ENCODE measurements at places on chromosomes 3 and 15.
A peak's percentile ranks its signal among the peaks of the same experiment; 100 is the strongest.

DNA sequence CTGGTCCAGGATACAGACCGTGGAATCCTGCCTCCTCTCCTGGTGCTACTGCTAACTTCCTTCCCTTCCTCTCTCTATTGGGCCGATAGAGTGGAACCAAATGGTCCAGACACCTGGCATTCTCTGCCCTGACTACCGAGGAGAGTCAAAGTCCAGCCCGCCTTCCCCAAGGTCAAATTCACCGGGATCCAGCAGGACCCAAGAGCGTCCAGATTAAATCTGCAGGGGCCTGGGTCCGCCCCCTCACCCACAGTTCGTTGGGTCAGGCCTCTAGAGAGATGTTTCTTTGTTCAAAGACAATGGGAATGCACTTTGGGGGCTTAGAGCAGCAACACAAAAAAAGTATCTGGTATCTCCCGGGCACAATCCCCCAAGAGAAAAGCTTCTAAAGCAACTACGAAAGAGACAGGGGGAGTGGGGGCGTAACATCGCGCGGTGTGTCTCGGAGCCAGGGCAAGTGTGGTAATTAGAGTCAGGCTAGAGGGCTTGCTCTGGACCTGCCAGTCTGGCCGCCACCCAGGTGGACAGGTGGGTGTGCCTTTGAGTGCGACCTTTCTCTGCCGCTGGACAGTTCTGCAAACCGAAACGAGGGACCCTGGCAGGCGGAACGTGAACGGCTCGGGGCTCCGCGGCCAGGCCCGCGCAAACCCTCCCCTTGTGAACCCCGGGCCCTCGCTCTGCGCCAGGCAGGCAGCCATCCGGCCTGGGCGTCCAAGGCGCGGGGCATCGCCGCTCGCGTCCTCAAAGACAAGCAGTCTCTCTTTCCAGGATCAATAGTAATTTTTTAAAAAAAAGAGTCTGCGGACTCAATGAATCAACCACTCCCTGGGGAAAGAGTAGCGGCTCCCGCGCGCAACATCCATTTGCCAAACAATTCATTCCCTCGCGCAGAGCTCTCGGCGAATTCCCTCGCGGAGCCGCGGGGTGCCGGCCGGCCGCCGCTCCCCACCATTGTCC lies 806 bp downstream of the KLHL25 start:
- no peak for DNase-seq

GRCh38 chr3:40172560-40172959 lies 136.9 kb upstream of the EIF1B start:
- DNase-seq: no peak

- no peak for DNase-seq
Measured at GRCh38 chr3:103170651-103171050, 735.8 kb downstream of the ZPLD1 start.

DNA sequence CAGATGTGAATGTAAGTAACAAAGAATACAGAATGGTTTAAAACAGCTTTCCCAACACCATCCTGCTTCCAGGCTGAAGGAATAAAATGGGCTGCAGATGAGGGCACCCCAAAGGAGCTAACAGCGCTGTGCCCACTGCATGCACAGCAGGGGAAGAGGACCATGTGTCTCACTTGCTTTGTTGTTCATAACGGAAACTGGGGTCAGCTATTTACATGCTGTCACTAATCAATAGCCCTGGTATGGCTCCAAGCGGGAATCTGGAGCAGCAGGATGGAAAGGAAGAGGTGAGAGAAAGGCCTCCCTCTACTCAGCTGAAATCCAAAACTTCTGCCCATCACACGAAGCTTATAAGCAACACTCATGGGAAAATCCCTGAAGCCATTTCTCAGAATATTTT lies 67.4 kb downstream of the TBC1D2B start:
- no peak for DNase-seq

DNA sequence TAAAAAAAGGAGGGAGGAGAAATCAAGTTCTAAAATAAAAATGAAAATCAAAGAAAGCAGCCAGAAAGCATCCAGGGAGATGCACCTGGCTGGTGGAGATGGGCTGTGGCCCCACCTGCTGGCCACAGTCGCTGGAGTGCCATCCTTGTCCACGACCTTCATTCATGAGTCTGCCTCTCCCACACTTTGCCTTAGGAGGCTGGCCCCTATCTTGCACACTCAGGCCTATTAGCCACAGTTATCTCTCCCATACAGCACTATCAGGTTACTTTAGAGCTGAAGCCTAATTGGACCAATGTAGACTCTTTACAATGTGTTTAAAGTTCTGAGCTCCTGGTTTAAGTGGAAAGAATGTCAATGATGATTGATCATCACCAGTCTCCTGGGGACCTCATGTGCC lies 392.0 kb upstream of the RORA start:
- DNase-seq: peak; percentile 33

DNA sequence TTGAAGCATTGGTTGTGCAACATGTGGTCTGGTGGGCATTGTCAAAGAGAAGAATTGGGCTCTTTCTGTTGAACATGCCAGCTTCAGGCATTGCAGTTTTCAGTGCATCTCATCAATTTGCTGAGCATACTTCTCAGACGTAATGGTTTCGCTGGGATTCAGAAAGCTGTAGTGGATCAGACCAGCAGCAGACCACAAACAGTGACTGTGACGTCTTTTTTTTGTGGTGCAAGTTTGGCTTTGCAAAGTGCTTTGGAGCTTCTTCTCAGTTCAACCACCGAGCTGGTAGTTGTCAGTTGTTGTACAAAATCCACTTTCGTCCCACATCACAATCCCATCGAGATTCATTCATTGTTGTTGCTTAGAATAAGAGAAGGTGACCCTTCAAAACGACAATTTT lies 84.5 kb downstream of the NPAP1 start:
- DNase-seq: no peak

DNA sequence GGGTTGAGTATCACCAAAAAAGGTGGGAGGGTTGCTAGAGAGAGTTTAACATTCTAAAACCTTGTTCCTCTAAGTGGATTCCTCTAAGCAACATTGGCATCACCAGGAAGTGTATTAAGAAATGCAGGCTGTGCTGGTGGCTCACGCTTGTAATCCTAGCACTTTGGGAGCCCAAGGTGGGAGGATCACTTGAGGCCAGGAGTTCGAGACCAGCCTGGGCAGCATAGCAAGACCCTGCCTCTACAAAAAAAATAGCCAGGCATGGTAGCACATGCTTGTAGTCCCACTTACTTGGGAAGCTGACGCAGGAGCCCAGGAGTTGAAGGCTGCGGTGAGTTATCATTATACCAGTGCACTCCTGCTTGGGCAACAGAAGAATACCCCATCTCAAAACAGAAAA lies 4.6 kb downstream of the MYNN start:
- no peak for DNase-seq

- DNase-seq: no peak
Measured at GRCh38 chr15:90774731-90775514, 57.8 kb downstream of the BLM start.

- no peak for DNase-seq
Measured at GRCh38 chr3:23809840-23810342, 4.1 kb downstream of the UBE2E1 start.

GRCh38 chr15:98647774-98648653 lies at the start of gene IGF1R:
Gene IGF1R, plus strand, starts transcription at chr15:98648539. Its CDS starts 1,043 bp downstream, at chr15:98649582.
- DNase-seq: peak; percentile 71

DNA sequence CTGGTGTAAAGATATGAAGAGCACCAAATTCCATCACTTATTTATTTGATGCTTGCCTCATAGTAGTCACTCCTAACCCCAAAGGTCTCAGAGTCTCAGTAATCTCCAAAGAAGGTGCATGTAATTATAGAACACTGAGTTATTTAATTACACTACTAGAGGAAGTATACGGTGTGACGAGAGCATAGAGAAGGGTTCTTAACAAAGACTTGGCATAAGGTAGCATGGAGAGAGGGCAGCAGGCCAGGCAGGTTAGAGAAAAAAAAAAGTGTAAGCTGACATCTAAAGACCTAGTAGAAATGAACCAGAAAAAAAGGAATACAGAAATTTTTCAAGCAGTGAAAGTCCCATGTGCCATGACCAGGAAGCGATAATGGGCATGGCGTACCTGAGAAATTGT lies 213.3 kb upstream of the TGFBR2 start:
- DNase-seq: no peak

- DNase-seq: no peak
Measured at GRCh38 chr15:54064365-54064764, 86.1 kb downstream of the UNC13C start.

DNA sequence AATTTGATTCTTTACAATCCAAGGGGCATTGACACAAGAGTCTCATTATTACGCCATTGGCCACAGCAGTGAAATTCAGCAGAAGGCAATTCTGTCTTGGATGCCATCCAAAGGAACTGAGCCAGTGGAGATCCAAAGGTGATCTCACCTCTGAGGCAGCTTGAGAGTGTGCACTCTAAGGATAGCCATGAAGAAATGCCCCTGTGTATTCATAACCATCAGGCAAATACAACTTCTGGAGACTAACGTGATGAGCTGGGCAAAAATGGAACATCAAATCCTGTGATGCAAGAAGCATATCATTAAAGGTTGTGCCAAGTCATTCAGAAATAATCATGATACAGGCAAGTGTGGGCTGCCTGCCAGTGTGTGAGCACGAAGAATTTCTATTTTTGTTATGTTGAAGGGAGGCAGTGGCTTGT lies 41.4 kb downstream of the ROBO2 start:
- peak; percentile 56 for DNase-seq

GRCh38 chr15:80588801-80589200 lies 106.3 kb upstream of the ABHD17C start:
- no peak for DNase-seq

- no peak for DNase-seq
Measured at GRCh38 chr3:65576228-65576627, 462.5 kb downstream of the MAGI1 start.

DNA sequence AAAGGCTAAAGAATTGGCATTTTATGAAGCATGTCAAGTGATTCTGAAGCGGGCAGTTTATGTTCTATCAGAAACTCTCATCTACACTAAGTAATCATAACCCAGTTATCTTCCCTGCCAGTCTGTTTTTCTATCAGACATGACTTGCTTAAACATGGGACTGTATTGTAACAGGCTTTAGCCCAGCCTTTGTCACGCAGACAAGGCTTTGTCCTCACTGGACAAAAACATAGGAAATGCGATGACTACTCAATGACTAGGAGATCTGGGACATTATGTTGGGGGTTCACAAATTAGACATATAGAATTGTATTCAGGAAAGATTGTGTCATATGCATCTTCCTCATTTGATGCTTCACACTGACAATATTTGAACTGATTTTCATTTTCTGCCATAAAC lies 115.5 kb downstream of the GADL1 start:
- no peak for DNase-seq

GRCh38 chr3:134762016-134762415 lies 33.0 kb upstream of the EPHB1 start:
- no peak for DNase-seq

GRCh38 chr3:42381551-42382082 lies 28.8 kb downstream of the LYZL4 start:
- DNase-seq: no peak

DNA sequence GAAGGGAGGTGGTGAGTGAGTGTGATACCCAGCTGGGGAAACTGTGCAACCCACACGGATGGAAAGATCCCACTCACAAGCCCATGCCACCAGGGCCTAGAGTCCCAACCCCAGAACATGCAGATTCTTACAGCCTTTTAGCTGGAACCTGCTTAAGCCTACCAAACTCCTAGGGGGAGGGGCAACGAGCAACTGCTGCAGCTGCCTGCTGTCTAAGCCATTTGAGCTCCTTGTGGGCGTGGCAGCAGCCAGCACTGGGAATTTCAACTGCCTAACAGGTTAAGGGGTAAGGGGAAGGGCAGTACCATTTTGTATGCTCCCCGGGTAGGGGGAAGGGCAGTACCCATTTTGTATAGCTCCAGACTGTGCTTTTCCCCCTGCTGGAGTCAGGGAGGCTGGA lies 673.2 kb upstream of the BCHE start:
- no peak for DNase-seq

DNA sequence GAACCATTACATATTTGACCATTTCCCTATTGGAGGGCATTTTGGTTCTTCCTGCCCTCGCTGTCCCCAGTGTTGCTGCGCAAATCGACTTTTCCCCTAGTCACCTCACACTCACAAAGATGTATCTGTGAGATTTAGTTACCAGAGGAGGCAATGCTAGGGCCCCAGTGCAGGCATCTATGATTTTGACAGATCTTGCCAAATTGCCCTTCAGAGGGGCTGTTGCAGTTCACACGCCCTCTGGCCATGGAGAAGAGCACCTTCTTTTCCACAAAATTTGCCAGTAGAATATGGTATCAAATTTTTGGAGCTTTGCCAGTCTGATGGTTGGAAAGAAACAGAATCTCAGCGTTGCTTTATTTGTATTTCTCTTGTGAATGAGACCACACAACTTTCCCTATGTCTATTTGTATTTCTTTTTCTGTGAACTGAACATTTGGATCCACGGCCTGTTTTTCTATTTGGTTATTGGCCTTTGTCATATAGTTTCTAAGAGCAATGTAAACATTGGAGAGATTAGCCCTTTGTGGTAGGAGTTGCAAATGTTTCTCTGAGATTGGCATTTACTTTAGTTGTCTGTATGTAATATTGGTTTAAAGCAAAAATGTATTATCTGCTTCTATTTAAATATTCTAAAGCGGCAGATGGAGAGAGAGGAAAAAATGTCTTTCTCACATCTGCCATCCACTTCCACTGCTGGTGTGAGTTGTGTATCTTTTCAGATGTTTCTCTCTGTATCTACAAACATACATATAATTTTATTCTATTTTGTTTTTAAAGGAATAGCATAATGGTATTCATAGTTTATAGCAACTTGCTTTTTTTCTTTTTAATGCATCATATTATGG lies 66.1 kb downstream of the DNASE1L3 start:
- no peak for DNase-seq

- DNase-seq: no peak
Measured at GRCh38 chr3:46922871-46923558, 45.5 kb downstream of the PTH1R start.

DNA sequence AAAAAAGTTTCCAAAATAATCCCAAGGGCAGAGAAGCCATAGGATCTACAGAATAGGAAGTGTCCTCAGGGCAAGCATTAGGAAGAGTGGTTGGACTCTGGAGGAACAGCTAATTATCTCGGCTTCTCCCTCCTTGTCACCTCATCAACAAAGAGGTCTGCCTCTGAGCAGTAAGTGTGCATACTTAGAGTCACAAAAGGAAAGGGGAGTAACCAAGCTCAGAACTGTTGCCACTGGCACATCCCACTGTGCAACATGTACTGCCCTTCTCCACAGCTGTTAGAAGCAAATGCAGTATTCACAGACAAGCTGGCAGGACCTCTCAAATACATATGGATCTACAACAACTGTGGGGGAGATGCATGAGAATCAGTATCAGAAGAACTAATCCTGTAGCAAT lies 31.5 kb downstream of the NGLY1 start:
- no peak for DNase-seq

GRCh38 chr3:75294124-75294523 lies 370.0 kb upstream of the FRG2C start:
- DNase-seq: no peak

Data from NCI-H1105 (cell line).